Neural progenitor cell (in vitro differentiated cells): ENCODE measurements at places on chromosomes 6 and 20. TPM values are rescaled to one million over a fixed set of nuclear protein-coding genes. Genes with fewer than 3 reads are reported as not detected.

GRCh38 chr20:22836211-22836610 is 198.9 kb upstream of the SSTR4 start:
- H3K27ac ChIP-seq, result no peak overlapping the region
- DNase-seq, result no peak
- no peaks in the 10 kb centered on the region for H3K36me3 ChIP-seq
- H3K4me1 ChIP-seq, result no peaks in the 10 kb centered on the region
- H3K4me3 ChIP-seq, result no peak overlapping the region

GRCh38 chr20:4507288-4507719 is 214.4 kb upstream of the PRND start:
- DNase-seq, result no peak
- H3K27ac ChIP-seq, result no peak overlapping the region
- H3K27me3 ChIP-seq, result no peaks in the 10 kb centered on the region
- no peaks in the 10 kb centered on the region for H3K4me1 ChIP-seq
- H3K36me3 ChIP-seq, result peaks cover 4% of the 10 kb centered on the region

DNA sequence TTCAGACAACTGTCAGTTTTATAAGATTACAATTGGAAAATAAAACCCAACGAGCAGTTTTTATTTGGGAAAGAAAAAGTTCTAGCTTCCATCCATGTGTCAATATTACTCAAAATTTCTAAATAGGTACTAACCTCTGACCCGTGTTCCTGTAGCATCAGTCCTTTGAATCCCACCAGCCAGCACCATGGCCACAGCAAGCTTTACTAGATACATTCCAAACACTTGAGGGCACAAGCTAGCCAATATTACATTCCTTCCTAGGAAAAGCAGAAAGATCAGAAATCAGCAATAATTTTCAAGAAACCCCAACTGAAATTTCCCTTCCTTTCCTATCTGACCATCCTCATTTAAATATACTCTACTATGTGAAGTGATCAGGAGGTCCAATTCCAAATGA is 19.2 kb downstream of the ASF1A start:
- no peak overlapping the region for H3K27ac ChIP-seq
- no peaks in the 10 kb centered on the region for H3K4me1 ChIP-seq
- H3K27me3 ChIP-seq, result no peaks in the 10 kb centered on the region
- no peak overlapping the region for H3K4me3 ChIP-seq
- H3K36me3 ChIP-seq, result peaks cover 20% of the 10 kb centered on the region

DNA sequence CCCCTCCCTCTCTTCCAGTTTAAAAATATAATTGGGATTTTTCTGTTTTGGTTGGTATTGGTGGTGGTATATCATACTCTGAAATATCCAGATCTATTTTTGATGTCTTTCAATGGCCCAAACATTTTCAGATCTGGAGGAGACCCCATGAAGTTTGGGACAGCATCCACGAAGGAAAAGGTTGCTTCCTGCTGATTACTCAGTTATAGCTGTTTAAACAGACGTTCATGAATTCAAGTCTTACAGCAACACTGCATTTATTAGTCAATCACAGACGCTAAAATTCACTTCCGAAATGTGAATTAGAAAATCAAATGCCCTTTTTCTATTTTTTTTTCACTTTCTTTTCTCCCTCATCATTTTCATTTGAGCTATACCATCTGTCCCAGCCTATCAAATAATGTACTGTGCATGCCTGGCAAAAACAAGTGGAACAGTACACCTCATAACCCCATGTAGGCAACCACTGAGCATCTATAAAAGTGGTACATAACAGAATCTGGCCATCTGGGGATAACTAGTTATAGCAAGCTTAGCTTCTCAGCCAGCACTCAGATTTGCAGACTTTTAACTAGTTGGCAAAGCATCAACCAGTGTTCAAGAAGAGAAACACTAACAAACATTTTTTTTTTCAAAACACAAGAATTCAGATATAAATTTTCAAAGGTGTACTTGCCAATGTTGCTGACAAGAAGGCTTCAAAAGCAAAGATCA is 124.5 kb downstream of the HIVEP2 start:
- no peak overlapping the region for H3K4me3 ChIP-seq
- H3K27ac ChIP-seq, result no peak overlapping the region
- no peak for DNase-seq
- H3K27me3 ChIP-seq, result no peaks in the 10 kb centered on the region
- peaks cover 6% of the 10 kb centered on the region for H3K4me1 ChIP-seq

GRCh38 chr6:143759666-143760065 is 81.9 kb downstream of the PHACTR2 start:
- H3K4me1 ChIP-seq, result no peaks in the 10 kb centered on the region
- no peak overlapping the region for H3K27ac ChIP-seq
- H3K4me3 ChIP-seq, result no peak overlapping the region

- H3K4me1 ChIP-seq, result peaks cover 8% of the 10 kb centered on the region
- peak overlapping the region; percentile 81 for H3K4me3 ChIP-seq
- H3K27me3 ChIP-seq, result peaks cover 39% of the 10 kb centered on the region
- no peak for DNase-seq
- no peak overlapping the region for H3K27ac ChIP-seq
- no peaks in the 10 kb centered on the region for H3K36me3 ChIP-seq
These were observed 723 bp upstream of the SNPH start for GRCh38 chr20:1265226-1265915.

DNA sequence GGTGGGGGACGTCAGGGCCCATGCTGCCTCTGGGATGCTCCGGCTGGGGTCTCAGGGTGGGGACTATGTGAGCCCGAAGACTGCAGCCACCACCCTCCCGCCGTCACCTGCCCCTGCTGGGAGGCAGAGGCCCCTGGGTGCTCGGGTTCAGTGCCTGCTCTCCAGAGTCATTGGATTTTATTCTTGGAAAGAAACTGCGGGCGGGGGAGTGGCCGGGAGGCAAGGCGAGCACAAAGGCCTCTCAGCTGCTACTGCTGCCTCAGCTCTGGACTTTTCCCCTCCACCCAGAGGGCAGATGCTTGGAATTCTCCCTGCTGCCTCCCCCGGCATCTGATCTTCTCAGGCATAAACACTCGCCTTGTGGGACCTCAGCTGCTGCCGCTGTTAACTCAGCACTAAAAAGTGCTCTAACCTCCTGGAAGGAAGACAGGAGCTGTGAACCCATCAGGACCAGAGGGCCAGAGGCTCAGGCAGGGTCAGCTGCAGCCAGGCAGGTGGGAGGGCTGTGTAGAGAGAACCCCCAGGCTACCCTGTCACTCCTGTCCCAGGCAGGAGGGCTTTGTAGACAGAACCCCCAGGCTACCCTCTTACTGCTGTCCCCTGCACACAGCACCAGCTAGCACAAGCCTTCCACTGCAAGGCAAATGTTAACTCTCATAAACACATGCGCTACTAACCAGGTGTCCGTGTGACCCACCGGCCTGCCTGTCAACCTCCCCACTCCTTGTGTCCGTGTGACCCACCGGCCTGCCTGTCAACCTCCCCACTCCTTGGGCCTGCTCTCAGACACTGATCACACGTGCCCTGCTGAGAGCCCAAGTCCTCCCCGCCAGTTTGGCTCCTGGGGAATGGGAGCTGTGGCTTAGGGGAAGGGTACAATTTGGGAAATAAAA is 9.4 kb upstream of the FRMD1 start:
- peaks cover 38% of the 10 kb centered on the region for H3K4me1 ChIP-seq
- peak overlapping the region; percentile 59 for H3K27ac ChIP-seq
- H3K4me3 ChIP-seq, result no peak overlapping the region
- DNase-seq, result peak; percentile 85
- H3K36me3 ChIP-seq, result no peaks in the 10 kb centered on the region

The CENPW gene
- total RNA-seq, result 23.7 and 47.5 TPM in 2 replicates

The CD83 gene
- total RNA-seq, result 0.80 and 1.5 TPM in 2 replicates

The CASS4 gene
- total RNA-seq, result 0.09 TPM in 1 of 2 replicates, not detected in the other

The ISM1 gene
- 0.06 TPM in 1 of 2 replicates, not detected in the other for total RNA-seq

The SYCP2 gene
- total RNA-seq, result 0.06 and 0.88 TPM in 2 replicates

The KHDC1 gene
- total RNA-seq, result 7.0 and 13.2 TPM in 2 replicates
